ENCODE measurements at places on chromosomes 3 and 15.

DNA sequence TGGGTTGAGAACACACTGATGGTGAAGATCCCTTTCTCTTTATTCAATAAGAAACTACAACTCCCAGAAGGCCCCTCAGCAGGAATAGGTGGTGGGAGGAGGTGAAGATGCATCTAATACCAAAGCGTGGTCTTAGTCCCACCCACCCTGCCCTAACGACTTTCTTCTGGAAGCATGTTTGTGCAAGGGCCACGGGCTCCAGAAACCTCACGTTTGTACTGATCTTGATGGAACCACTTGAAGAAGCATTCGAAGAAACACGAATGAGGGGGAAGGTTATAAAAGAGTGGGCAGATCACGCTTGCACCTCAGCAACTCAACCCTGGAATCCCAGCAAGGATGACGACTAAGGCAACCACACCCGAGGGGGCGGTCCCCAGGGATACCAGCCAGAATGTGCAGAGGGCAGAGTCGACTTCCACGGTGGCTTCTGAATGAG, 10.6 kb upstream of the SLC25A36 start:
- DNase-seq: no peak

GRCh38 chr3:63193647-63194046, 84.5 kb upstream of the SYNPR start:
- peak; percentile 1 for DNase-seq

- peak; percentile 27 for DNase-seq
Observed at GRCh38 chr3:76138921-76139320, 353.6 kb upstream of the ZNF717 start.

DNA sequence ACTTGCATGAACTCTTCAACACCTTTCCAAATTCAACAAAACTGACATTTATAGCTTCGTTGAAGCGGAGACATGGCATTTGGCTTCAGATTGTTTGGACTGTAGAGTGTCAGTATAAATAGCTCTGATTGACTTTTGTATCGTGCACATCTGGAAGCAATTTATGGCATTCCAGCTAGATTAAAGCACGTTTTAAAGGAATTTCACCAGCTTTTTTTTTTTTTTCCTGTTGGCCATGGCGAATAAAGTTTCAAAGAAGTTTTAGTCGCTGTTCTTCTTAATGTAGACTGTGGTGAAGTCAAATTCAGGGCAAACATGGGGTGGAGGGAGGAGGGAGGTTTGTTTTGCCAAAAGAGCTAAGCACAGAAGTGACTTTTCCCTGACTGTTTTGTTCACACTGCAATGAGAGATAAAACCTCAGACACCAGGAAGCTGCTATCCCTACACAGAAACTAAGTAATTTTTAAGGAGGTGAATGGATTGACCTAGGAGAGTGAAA, 391.0 kb upstream of the RARB start:
- DNase-seq: no peak

DNA sequence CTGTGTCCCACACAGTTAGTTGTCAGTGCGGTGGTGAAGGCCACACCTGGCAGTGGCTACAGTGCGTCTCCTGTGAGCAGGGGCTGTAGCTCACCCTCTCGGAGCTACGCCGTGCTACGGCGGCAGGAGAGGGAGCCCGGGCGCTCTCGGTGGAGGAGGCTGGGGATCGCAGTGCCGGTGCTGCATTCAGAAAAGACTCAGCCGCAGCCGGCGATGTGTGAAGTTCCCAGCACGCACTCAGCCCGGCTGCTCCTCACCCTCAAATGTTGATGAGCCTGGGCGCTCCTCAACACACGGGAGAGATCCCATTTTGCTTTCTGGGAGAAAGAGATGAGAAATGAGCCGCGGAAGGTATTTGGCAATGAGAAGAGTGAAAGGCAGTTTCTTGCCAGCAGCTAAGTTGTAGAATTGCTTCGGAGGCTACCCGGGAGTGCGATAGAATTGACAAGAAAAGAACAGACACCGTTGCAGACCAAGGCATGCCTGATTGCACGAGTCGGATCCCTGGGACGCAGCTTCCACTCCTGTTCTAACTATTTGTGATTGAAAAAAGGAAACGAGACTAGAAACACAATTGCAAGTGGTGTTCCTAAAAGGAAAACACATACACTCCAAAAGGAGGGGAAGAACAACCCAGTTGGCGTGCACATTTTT, at the start of gene UNC13C:
TSS of gene UNC13C (plus strand) at position 189 of the 654 bp plus-strand sequence. CDS start 34,463 bp downstream, outside the sequence.
- no peak for DNase-seq

DNA sequence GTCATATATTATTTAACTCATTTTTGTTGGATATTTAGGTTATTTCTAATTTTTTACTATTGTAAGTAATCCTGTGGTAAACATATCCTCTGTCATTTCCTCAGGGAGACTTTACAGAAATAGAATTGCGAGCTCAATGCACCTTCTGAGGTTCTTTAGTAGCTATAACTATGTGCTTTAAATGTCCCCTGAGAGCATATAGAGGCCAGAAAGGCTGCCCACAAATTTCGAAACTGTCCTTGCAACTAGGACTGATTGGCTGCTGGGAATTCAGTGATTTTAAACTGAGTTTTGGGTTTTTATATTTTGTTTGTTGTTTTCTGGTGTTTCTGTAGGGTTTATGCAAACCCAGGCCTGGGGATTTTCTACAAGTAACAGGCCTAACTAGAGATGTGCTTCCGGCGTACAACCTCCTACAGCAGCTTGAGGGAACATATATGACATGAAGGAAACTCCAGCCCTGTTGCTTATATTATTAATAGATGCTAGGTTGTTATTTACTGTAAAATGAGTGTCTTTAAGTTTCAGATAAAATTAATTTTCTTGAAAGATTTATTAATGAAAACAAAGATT, 29.1 kb upstream of the P4HTM start:
- no peak for DNase-seq

Data from non-pigmented ciliary epithelial cell (primary cell).